ENCODE measurements at places on chromosomes 6 and 20. TPM values are rescaled to one million over a fixed set of nuclear protein-coding genes. Genes with fewer than 3 reads are reported as not detected.

- no peak for DNase-seq
Measured at GRCh38 chr6:104860221-104860620, 502 bp upstream of the HACE1 start.

DNA sequence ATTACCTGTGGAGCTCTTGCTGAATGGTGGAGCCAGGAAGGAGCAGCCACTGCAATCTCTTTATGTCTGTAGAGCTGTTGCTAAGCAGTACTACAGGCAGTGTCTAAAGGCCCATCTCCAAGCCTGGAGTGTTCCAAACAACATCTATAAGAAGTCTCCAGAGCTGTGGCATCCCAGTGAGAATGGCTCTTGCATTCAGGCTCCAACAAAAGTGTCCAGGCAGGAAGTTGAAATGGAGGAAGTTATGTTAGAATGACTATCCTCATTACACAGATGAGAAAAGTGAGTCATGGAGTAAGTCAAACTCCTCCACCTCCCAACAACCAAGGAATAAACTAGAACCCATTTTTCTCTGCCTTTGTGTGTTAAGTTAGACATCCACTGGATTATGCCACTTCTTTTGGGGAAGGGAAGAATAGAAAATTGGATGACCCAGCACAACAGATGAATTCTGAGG, 288.5 kb upstream of the STXBP5 start:
- no peak for DNase-seq

Gene MRAP2
- 3.2 TPM for polyA plus RNA-seq

- DNase-seq: no peak
Measured at GRCh38 chr20:56001890-56002289, 3.4 kb downstream of the CBLN4 start.

Gene NCOA3
- polyA plus RNA-seq: 40.1 TPM

Gene FAM209B
- 0.48 TPM for polyA plus RNA-seq

All from renal pelvis (tissue), 12 donors.